ENCODE measurements at places on chromosomes 7 and 10.

DNA sequence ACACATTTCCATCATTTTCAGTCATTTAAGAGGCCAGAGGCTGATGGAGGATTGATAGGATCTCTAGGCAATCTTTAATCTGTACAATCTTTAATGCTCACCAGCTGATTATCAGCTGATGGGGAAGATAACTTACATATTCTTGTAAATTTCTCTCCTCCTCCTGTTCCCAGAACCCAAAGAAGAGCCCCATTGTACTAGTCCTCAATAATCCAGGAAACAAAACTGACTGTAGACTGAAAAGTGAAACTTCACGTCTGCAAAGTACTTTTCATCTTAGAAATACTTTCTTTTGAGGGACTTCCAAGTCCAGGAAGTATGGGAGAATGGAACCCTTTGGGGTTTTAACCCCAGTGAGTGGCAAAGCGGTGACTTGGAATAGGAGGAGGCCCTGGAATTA is 283.3 kb downstream of the FRMD4A start:
- no peak for DNase-seq

DNA sequence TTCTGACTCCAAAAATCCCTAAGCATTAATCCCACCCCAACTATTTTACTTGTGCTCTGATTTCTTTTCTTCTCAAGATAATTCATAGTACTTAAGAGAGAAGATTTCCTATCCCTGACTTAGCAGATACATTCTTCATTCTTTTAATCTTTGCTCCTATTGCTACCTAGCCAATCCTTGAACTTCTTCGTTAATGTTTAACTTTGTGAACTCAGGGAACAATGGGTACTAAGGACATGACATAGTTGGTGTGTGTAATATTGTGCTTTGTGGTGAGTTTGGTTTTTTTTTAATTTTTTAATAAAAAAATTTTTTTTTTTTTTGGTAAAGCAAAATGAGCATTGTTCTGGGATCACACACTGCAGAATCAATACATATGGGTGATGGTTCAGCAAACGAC is 166.2 kb downstream of the CHCHD3 start:
- DNase-seq: no peak

DNA sequence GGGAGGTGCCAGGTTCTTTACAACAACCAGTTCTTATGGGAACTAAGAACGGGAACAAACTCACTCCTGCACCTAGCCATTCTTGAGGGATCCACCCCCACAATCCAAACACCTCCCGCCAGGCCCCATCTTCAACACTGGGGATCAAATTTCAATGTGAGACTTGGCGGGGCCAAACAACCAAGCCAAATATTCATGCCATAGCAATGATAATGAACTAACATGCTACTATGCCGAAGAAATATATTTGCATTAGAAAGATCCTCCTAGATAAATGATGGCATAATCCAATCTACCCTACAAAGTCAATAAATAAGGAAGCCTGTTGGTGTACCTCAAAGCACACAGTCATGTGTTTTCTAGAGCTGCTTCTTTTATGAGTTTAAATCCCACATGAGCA is 57.6 kb downstream of the CCDC71L start:
- no peak for DNase-seq

DNA sequence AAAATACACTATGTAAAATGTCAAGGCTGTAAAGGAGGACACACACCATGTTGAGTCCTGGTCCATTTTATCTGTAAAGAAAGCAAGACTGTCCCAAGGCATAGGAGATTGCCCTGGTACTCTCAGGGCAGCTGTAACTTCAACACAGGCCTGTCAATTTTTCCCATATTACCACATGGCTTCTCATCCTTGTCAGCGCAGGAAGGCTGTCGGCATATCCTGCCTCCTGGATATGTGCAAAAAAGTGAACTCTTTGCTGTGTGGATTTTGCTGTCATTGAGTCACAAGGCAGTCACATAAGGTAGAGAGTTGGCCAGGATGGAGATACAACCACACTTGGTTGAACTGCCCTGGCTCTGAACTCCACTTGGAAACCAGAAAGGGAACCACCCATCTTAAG is 8.7 kb downstream of the DUSP5 start:
- no peak for DNase-seq

DNA sequence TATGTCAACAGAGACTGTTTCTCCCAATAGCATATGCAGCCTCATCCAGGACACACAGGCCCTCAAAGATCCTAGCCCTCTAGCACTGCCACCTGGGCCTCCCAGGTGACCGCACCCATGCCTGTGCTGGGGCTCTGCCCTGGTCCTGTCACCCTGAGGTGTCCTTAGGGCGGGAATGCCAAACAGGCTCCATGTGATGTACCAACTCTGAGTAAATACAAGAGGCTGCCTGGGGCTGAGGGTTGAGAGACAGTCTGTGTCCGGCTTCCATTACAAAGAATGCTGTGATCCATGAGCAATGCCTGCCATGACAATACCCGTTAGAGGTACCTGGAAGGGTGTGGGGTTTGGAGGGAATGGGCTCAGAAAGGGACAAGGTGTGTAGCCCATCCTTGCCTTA is 83.0 kb upstream of the KAT6B start:
- no peak for DNase-seq

DNA sequence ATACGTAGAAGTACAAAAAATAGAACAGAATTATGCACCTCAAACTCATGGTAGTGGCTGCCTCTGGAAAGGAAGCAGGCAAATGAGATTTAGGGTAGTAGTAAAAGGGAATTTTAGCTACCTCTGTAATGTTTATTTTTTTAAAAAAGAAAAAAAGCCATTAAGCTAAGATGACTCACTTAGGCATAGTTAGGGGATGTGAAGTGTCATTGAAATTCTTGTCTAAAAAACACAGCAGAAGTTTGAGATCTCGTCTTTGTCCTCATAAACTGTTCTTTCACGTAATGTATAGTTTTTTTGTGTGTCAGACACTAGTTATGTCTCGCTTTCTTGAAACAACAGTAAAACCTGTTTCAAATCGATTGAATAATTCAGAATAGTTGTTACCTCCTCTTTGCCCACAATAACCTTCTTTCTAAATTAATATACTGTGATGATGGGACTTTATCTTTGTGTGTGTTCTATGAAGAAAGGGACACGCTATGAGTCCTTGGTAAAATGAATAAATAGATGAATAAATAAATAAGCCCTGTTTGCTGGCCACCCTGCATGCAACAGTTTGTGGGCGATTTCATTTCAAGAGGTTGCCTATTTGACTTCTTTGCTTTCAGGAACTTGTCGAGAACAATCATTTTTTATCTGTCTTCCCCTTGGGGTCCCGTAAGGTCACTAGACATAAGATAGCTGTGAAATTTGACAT is 14.5 kb upstream of the FBXW4 start:
- DNase-seq: no peak

All from naive thymus-derived CD8-positive, alpha-beta T cell (primary cell).